ENCODE measurements at places on chromosomes 2 and 18. TPM values are rescaled to one million over a fixed set of nuclear protein-coding genes. Genes with fewer than 3 reads are reported as not detected.

DSC3 gene
- polyA plus RNA-seq = not detected

DNA sequence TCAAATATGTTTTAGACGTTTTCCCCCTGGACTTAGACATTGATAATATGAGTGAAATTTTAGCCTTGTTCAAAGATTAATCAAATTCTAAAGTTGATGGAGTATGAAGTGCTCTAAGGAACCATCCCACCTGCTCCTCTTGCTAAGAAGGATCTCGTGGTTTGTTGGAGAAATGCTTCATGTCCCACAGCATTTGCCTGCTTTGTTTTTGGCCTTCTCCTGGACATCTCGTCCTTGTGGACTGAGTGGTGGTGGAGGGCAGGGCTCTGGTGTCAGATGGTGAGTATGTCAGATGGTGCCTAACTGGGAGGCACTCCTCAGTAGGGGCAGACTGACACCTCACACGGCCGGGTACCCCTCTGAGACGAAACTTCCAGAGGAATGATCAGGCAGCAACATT is 39.7 kb upstream of the KCNE4 start:
- DNase-seq = no peak

GRCh38 chr2:24828238-24828996 is 35.2 kb downstream of the CENPO start:
- no peak for DNase-seq

DNA sequence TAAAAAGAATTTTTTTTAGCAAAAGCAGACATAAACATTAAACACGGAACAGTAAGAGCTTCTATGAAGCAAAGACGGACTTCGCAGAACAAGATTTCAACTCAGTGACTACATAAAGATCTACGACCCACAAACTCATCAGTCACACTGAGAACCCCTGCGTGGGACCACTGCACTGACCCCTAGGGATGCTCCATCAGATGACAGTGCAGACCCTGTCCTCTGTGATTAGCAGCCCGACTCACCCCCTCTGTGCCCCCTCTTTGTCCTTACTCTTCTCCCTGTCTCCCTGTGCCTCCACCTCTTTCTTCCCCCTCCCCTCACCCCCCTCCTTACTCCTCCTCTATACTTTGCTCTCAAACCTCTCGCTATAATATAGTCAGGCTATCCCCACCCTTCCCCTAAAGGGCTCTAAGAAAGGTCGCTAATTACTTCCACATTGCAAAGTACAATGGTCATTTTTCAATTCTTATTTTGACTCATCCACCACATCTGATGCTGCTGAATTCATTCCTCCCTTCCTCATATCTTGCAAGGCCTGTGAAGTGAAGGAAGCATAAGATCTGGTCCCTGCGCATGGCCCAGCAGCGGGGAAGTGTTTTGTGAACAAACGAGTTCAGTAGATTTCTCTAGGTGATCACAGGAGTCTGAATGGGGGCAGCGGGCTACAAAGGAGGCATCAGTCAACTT is 89.3 kb downstream of the CABYR start:
- DNase-seq = no peak

SPAG16 gene
- polyA plus RNA-seq = 14.5 TPM

- no peak for DNase-seq
These were observed 18.9 kb downstream of the KRTCAP3 start for GRCh38 chr2:27461118-27461517.

LOXL3 gene
- polyA plus RNA-seq = not detected

MRO gene
- polyA plus RNA-seq = not detected

CAVIN2 gene
- polyA plus RNA-seq = 0.06 TPM

DNA sequence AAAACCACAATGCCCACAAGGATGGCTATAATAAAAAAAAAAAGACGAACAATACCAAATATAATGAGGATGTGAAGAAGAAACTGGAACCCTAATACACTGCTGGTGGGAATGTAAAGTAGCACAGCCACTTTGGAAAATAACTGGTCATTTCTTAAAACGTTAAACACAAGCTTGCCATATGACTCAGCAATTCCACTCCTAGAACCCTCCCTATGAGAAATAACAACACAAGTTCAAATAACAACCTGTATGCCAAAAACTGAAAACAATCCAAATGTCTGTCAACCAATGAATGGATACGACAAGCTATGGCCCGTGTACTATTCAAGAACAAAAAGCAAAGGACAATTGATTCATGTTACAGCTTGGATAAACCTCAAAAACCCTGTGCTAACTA is 7.0 kb upstream of the ALPK2 start:
- no peak for DNase-seq

- no peak for DNase-seq
These were observed 95.0 kb upstream of the ZFP36L2 start for GRCh38 chr2:43321446-43321845.

GDF7 gene
- 0.22 TPM for polyA plus RNA-seq

HPCAL1 gene
- polyA plus RNA-seq = 114 TPM
